Activated naive CD8-positive, alpha-beta T cell treated with anti-CD3 and anti-CD28 coated beads, Interleukin-2, amount 10 ng/mL, durations not matched to agents 7 days and 5 days (primary cell): ENCODE measurements at places on chromosomes 2 and 18.

DNA sequence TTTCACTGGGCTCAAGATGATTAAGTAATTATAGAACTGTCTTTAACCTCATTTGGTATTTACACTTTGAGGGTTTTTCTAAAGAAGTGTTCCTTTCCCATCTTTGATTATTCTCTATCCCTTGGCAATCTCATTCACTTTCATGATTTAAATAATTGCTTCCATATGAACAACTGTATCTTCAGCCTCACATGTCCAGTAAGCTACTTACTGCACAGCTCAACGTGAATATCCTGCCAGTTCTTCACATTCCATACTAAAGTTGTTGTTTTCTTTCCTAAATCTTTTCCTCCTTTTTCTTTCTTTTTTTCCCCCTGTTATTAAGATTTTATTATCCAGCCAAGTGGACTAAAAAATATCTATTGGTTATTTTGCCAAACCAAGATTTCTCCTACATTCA lies 37.7 kb downstream of the ZC3H15 start:
- H3K27ac ChIP-seq, result no peak overlapping the region
- DNase-seq, result no peak
- no peaks in the 10 kb centered on the region for H3K4me1 ChIP-seq
- peaks cover 9% of the 10 kb centered on the region for H3K36me3 ChIP-seq

DNA sequence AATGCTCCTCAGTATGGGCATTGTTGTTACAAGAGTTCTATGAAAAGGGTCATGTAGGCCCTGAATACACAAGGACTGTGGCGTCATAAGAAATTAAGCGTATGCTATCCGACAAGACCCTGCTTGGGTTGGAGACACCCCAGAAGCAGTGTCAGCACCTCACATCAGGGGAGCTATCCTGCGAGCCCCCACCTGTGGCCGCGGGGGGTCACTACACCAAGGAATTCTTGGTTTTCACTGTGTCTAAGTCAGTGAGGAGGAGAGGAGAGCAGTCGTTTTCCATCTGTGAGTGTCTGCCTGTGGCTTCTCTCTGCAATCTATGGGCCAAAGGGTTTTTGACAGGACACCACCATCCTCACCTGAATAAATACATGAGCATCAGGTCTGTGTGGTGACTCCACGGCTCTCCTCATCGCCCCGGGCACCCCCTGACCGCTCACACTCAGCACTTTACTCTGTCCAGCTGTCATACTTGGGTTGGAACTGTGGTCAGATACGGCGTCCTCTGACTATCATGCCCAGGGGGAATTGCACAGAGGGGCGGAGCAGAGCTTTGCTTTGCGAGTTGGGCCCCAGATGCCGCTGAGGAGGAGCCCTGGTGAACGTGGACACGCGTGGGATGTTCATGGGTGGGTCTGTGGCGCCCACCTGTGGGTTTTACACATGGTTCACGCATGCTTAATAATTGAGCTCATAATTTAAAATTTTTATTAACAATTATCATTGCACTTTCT lies 235.5 kb downstream of the MYT1L start:
- no peak overlapping the region for H3K4me3 ChIP-seq
- no peaks in the 10 kb centered on the region for H3K36me3 ChIP-seq
- no peaks in the 10 kb centered on the region for H3K27me3 ChIP-seq
- H3K27ac ChIP-seq, result no peak overlapping the region

GRCh38 chr18:79950515-79951341 lies 725 bp downstream of the SLC66A2 start:
- H3K4me1 ChIP-seq, result peaks cover 19% of the 10 kb centered on the region
- no peaks in the 10 kb centered on the region for H3K27me3 ChIP-seq
- peak; percentile 66 for DNase-seq
- H3K36me3 ChIP-seq, result peaks cover 4% of the 10 kb centered on the region
- H3K27ac ChIP-seq, result peak overlapping the region; percentile 83
- peak overlapping the region; percentile 87 for H3K4me3 ChIP-seq

- H3K27me3 ChIP-seq, result no peaks in the 10 kb centered on the region
- no peaks in the 10 kb centered on the region for H3K4me1 ChIP-seq
- no peak for DNase-seq
Observed at GRCh38 chr18:56606618-56607017, 31.8 kb downstream of the TXNL1 start.

DNA sequence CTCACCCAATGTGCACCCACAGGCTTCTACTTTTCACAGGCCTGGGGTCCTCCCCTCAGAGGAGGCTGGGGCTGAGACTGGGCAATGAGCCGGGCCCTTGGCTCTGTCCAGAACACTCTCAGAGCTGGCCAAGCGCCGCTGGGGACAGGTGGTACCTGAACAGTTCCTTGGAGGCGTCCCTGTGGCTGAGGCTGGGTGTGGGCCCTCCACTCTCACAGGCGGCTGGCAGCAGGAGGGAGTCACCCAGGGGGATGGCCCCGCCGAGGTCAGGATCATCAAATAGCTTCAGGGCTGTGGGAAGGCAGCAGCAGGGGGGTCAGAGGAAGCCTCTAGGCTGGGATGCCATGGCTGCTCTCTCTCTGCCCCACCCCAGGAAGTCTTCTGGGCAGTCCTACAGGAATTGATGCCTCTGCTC lies 27.1 kb downstream of the HS1BP3 start:
- DNase-seq, result no peak
- H3K27me3 ChIP-seq, result no peaks in the 10 kb centered on the region
- no peak overlapping the region for H3K27ac ChIP-seq
- no peak overlapping the region for H3K4me3 ChIP-seq
- no peaks in the 10 kb centered on the region for H3K4me1 ChIP-seq
- no peaks in the 10 kb centered on the region for H3K36me3 ChIP-seq

- no peak for DNase-seq
- H3K4me1 ChIP-seq, result no peaks in the 10 kb centered on the region
- peaks cover 78% of the 10 kb centered on the region for H3K27me3 ChIP-seq
Observed at GRCh38 chr2:240663546-240664190, 19.0 kb downstream of the AQP12B start.

- H3K36me3 ChIP-seq, result no peaks in the 10 kb centered on the region
- DNase-seq, result no peak
- no peak overlapping the region for H3K27ac ChIP-seq
- peaks cover 20% of the 10 kb centered on the region for H3K4me1 ChIP-seq
Observed at GRCh38 chr2:207472343-207473048, 57.3 kb upstream of the CREB1 start.

DNA sequence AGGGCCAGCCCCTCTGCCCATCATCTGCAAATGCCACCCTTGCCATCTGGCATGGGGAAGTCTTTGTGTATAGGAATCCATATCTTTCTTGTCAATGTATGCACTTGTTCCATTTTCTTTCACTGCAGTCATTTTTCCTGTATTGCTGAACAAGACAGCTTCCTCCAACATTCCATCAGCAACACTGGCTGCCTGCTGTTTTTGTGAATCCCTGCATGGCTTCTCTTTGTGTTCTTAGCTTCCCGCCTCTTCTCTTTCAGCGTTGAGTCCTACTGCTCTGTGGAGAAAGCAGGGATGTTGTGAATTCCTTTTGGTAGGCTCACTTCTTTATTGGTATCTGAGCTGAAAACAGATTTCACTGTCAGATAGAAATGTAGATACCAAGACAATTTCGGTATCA lies 150.0 kb downstream of the LPIN1 start:
- no peak for DNase-seq
- peaks cover 2% of the 10 kb centered on the region for H3K36me3 ChIP-seq
- no peak overlapping the region for H3K27ac ChIP-seq
- H3K4me1 ChIP-seq, result no peaks in the 10 kb centered on the region
- H3K4me3 ChIP-seq, result no peak overlapping the region
